Naive B cell (primary cell): ENCODE measurements at places on chromosomes 4 and X.

DNA sequence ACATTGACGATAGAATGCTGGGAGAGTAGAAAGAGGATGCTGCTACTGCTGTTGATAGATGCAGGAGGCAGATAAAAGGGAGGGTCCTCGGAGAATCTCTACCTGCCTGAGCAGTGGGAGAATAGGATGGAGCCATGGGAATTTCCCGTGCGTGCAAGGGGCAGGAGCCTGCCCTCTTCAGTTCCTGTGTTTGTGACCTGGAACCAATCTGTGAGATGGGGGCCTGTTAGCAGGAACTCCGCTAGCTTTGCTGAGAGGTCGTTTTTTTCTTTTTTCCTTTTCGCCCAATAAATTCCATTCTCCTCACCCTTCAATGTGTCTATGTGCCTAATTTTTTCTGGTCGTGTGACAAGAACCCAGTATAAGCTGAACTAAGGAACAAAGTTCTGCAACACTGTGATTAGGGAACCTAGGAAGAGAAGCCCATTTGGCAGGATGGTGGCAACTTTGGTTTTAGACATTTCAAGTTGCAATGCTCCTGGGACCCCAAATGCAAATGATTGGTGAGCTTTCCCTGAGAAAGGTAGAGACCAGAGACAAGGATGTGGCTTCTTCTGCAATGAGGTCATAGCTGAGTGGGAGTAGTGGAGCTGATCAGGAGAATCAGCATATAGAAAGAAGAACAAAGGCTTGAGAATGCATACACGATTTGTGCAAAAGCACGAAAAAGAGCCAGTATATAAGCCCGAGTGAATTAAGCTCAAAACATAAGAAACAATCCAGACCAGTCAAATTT lies 23.9 kb downstream of the SLC39A8 start:
- DNase-seq, result peak; percentile 6
- H3K4me3 ChIP-seq, result no peak overlapping the region
- H3K4me1 ChIP-seq, result peaks cover 28% of the 10 kb centered on the region
- H3K27me3 ChIP-seq, result no peaks in the 10 kb centered on the region
- H3K27ac ChIP-seq, result no peak overlapping the region
- peaks cover 9% of the 10 kb centered on the region for H3K36me3 ChIP-seq

DNA sequence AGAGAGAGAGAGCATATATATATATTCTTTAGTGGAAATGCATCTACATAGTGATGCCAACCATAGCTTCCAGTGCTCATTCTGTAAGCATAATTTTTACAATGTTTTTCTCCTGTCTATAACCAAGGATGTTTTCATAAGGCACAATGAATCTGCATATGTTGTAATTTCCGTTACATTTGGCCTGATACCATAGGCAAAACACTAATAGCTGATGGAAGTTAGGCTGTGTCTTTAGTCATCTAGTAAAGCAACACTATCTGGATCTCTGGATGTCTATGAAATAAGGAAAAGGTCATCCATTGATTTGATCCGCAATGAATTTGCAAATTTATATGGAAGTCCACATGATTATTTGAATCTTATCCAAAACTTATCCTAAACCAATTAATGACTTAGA lies 8.1 kb downstream of the PCDH7 start:
- no peak overlapping the region for H3K4me3 ChIP-seq
- H3K27ac ChIP-seq, result no peak overlapping the region
- H3K4me1 ChIP-seq, result no peaks in the 10 kb centered on the region
- H3K27me3 ChIP-seq, result peaks cover 17% of the 10 kb centered on the region
- peaks cover 6% of the 10 kb centered on the region for H3K36me3 ChIP-seq

- H3K4me1 ChIP-seq, result peaks cover 34% of the 10 kb centered on the region
- no peak for DNase-seq
- H3K36me3 ChIP-seq, result peaks cover 8% of the 10 kb centered on the region
- no peak overlapping the region for H3K27ac ChIP-seq
- no peak overlapping the region for H3K4me3 ChIP-seq
- H3K27me3 ChIP-seq, result no peaks in the 10 kb centered on the region
Observed at GRCh38 chr4:185280608-185281007, 71.2 kb downstream of the SNX25 start.

- DNase-seq, result no peak
- H3K4me1 ChIP-seq, result peaks cover 10% of the 10 kb centered on the region
- no peak overlapping the region for H3K27ac ChIP-seq
- H3K27me3 ChIP-seq, result no peaks in the 10 kb centered on the region
- no peak overlapping the region for H3K4me3 ChIP-seq
Observed at GRCh38 chr4:94571715-94572114, 120.0 kb downstream of the PDLIM5 start.

GRCh38 chrX:115260330-115260729 lies 26.4 kb upstream of the LRCH2 start:
- H3K4me1 ChIP-seq, result no peaks in the 10 kb centered on the region
- H3K27ac ChIP-seq, result no peak overlapping the region
- DNase-seq, result no peak
- H3K27me3 ChIP-seq, result no peaks in the 10 kb centered on the region
- no peak overlapping the region for H3K4me3 ChIP-seq
- no peaks in the 10 kb centered on the region for H3K36me3 ChIP-seq

DNA sequence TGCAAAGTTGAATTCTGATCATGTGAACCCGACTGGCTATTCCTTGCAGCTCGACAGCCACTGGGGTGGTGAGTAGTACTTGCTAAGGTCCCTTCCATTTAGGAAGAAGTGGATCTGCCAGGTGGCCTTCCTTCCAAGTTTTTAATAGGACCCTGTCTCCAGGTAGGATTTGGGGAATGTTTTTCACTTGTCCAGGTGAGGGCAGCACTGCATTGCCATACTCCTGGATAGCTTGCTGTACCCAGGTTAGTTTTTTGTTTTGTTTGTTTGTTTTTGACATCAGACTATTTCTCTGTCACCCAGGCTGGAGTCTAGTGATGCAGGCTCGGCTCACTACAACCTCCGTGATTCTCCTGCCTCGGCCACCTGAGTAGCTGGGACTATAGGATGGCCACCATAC lies 29.8 kb downstream of the SAGE1 start:
- H3K4me1 ChIP-seq, result peaks cover 5% of the 10 kb centered on the region
- H3K27ac ChIP-seq, result no peak overlapping the region
- no peaks in the 10 kb centered on the region for H3K27me3 ChIP-seq
- H3K4me3 ChIP-seq, result no peak overlapping the region

GRCh38 chr4:147830987-147831386 lies 99.1 kb downstream of the ARHGAP10 start:
- no peaks in the 10 kb centered on the region for H3K27me3 ChIP-seq
- H3K4me3 ChIP-seq, result no peak overlapping the region
- DNase-seq, result no peak
